ENCODE measurements at places on chromosomes 13 and 19. TPM values are rescaled to one million over a fixed set of nuclear protein-coding genes. Genes with fewer than 3 reads are reported as not detected.

CKAP2 gene
- total RNA-seq, result 23.9 TPM

GATAD2A gene
- 36.4 TPM for total RNA-seq

ADGRE2 gene
- 1.3 TPM for total RNA-seq

CACNG7 gene
- total RNA-seq, result 0.76 TPM

COG6 gene
- 39.5 TPM for total RNA-seq

GRK1 gene
- total RNA-seq, result not detected

ZNF536 gene
- total RNA-seq, result 4.5 TPM

ZBTB32 gene
- total RNA-seq, result not detected

DENND1C gene
- total RNA-seq, result 2.2 TPM

CYP2A6 gene
- total RNA-seq, result not detected

ZNF615 gene
- total RNA-seq, result 15.8 TPM

CGB8 gene
- not detected for total RNA-seq

ANKLE1 gene
- 2.6 TPM for total RNA-seq

CD33 gene
- 3.9 TPM for total RNA-seq

DACH1 gene
- 54.5 TPM for total RNA-seq

KLC3 gene
- 4.0 TPM for total RNA-seq

BCL2L12 gene
- 13.0 TPM for total RNA-seq

NXNL1 gene
- total RNA-seq, result not detected

LGI4 gene
- 5.1 TPM for total RNA-seq

KIR2DL1 gene
- not detected for total RNA-seq

SLC44A2 gene
- total RNA-seq, result 151 TPM

FREM2 gene
- 69.3 TPM for total RNA-seq
